ENCODE measurements at places on chromosomes 5 and 9.

DNA sequence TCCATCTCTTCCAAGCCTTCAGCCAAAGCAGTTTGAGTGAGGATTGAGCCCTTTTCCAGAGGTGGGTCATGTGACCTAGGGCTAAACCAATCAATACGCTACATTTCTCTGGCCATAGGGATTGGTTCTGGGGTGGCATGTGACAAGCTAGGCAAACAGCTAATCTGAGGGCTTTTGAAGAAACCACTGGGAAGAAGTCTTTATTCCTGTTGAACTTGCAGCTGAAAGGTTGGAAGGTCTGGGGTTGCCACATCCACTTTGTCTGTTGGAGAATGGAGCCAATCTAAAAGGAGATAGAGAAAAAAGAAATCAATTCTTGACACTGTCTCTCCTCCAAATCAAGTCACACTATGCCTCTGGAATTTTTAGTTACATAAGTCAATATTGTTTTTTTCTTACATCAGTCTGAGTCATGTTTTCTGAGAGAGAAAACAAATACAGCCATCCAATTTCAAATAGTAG lies 637.8 kb upstream of the WWC1 start:
- peak; percentile 25 for DNase-seq

DNA sequence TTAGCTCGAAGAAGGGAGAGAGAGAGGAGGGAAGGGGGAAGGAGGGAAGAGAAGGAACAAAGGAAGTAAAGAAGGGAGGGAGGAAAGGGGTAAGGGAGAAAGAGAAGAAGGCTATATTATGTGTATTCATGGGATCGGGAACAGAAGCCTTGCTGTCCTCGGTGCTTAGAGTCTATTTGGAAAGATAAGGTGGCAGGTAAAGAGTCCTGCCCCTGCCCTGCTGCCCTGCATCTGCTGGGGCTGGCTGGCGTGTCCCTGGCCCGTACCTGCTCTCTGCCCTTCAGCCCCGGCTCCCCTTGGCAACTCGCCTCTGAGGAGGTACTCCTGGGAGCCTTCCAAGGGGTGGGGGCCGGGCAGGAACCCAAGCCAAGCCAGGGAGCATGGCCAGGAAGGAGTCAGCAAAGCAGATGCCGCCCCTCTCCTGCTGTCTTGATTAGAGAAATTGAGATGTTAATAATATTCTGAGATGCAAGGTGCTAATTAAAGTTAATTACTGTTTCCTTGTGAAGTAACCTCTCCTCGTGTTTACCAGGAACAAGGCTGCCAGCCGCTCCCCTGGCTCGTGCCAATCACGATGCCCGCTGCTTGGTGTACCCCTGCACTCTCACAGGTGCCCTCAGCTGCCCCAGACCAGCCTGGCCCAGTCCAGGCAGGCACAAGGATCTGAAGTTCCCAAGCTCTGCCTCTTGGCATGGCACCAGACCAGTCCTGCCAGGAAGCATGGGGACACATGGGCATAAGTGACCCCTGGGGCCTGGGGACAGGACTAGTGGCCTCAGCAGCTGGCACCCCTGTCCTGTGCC lies 36.6 kb downstream of the PCDH1 start:
- no peak for DNase-seq

GRCh38 chr9:105067895-105068580 lies 140.1 kb upstream of the ABCA1 start:
- peak; percentile 99 for DNase-seq

DNA sequence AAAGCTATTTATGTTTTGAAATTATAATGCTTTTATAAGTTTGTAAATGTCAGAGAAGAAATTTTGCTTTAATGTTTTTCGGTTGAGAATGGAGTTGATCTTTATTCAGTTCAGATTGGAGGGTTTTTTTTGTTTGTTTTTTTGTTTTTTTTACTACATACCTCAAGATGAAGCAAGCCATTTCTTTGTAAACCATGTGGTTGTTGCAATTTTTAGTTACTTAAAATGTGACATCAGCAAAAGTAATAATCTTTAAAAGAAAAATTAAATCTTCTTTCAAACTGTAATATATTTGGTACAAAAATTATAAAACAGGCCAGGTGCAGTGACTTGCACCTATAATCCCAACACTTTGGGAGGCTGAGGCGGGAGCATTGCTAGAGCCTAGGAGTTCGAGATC lies 102.6 kb downstream of the CDC42SE2 start:
- DNase-seq, result no peak

DNA sequence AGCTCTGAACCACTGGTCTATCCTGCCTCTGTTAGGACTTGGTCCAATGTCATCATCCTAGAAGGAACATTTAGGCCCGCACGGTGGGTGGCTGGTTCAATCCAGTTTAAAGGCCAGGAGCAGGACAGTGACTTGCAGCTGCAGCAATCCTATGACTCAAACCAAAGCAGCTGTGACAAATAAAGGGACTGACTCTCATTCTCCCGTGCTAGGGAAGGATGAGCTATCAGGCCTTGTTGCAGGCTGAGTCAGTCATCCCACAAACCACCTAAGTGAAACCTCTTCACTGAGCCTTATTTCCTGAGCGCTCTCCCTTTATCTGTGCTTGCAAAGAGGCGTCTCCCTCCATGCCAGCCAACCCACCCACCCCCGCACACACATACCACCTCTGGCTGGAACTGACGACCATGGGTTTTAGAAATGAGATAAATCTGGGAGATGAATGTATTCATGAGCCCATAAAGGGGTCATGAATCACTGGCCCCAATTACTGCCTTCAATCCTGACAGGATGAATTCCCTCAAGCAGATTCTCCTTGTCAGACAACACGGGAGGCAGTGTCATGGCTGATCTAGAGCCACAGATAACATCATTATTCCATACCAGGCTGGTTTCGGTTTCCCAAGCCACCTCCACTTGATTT lies 93.4 kb downstream of the KCNIP1 start:
- peak; percentile 98 for DNase-seq
